ENCODE measurements at places on chromosomes 11 and 22.

GRCh38 chr22:22746963-22747933 is 102.8 kb downstream of the GGTLC2 start:
- DNase-seq = no peak

GRCh38 chr11:45732343-45732742 is 66.9 kb upstream of the CHST1 start:
- DNase-seq = no peak

DNA sequence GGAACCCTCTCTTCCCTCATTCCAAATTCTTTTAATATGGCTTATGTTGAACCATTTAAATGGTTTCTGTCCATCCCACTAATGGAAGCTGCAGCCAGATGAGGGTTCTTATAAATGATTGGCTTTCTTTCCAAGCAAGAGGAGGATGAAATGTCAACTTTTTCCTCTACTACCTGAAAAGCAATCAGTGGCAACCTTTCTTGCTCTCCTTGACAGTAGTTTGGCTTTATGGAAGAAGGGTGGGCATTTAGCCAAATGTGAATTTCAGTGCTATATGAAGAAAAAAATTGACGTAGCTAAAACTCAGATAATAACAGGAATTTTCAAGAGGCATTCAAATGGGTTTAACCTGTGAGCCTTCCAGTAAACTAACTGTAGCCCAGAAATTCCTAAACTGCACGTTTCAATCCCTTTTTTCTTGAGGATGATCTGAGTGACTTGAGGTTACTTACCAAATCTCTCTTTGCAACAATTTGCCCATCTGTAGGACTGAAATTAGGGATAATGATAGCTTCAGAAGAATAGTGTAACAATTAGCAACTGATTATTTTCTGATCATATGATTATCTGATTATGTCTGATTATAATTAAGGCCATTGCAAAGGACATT is 90.9 kb downstream of the EXT2 start:
- DNase-seq = no peak

DNA sequence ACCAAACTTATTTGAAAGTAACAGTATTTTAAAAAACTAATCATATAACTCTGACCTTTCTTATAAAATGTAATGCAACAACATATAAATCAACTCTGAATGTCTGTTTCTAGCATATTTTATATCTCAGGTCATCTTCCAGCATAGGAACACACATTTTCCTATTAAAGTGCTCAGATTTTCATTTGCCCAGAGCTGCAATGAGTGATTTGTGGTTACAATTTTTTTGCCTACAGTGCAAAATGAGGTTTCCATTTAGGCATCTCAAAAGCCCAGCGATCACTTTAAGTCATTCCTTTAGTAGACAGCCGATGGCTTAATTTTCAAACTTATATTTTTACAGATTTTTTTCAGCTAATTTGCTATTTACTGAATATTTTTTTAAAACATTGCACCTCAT is 1.0 kb downstream of the LYVE1 start:
- DNase-seq = no peak

DNA sequence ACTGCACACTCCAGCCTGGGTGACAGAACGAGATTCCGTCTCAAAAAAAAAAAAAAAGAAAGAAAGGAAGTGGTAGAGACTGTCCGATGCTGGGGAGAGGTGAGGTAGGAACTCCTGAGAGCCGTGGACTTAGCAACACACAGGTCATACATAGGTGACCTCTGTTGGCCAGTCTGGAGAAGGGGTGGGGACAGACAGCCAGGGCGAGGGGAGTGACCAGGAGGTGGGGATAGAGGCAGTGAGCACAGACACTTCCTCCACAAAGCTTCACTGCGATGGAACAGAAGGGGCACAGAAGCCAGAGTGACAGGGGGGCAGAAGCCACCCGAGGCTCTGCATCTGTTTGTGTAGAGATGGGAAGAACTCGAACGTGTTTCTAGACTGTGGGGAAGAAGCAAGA is 47.1 kb downstream of the MYH9 start:
- DNase-seq = no peak

GRCh38 chr11:61004180-61004611 is 32.7 kb downstream of the CD6 start:
- no peak for DNase-seq

DNA sequence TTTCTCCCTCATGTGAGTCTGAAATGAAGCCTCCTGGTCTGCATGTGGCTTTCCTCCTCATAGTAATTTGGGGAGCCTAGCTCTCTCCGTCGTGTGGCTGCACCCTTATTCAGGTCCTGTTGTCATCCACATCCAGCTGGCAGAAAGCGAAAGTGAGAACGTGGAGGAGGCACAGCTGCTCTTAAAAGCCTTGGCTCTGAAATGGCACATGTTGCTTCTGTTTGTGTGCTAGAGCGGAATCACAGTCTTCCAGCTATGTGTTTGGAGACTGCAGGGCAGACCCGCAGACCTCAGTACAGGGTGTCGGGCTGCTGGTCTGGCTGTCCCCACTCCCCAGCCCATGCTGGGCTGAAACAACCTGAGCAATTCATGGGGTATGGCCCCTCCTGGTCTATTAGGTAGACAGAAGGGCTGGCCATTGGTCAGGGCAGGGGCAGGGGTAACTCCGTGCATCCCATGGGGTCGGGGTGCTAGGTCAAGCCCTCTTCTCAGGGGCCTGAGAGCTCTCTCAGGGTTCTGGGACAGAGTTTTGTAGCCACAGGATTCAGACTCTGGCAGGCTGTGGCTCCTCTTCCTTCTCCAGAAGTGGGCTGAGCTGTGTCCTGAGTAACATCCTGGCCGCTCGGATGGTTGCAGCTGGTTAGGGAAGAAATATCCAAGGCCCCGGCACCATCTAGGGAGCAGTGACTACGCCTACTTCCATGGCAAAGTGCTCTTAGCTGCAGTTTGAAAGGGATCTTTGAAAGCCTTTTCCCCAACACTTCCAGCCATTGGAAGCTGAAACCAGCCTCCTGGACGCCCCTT is 50.6 kb downstream of the C11orf96 start:
- no peak for DNase-seq

GRCh38 chr11:19721176-19721575 is 8.5 kb downstream of the NAV2 start:
- no peak for DNase-seq

DNA sequence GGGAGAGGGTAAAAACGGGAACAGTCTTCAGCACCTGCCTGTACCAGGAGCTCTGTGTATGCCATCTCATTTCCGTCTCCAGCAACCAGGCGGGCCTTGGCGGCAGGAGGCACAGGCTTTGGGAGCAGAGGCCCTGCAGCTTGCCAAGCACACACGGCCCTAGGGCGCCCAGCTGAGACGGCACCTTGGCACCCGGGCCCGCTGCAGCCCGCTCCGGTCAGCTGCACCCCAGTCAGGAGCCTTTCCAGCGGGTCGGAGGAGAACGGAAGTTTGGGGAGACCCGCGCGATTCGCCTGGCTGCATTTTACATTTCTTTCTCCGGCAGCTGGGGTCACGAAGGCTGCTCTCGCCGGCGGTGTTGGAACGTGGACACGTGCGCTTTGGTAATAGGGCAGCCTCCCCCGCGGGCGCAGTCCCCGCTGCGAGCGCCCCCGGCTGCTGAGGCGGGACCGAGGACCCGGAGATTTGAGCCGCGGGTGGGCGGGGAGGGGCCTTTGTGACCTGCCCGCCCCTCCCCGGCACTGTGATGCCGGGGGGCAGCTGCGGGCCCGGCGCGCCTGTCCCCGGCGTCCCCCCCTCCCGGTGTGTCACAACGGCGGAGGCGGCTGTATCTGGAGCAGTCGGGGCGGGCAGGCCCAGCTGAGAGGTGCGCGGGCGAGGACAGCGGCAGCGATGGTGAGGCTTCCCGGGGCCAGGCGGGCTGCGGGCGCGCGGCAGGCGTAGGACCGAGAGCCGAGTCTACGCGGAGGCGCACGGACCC is at the start of gene TUBA8:
TSS of gene TUBA8 (plus strand) at position 616 of the 760 bp plus-strand sequence. CDS start at position 673, 57 bp downstream.
- peak; percentile 29 for DNase-seq

DNA sequence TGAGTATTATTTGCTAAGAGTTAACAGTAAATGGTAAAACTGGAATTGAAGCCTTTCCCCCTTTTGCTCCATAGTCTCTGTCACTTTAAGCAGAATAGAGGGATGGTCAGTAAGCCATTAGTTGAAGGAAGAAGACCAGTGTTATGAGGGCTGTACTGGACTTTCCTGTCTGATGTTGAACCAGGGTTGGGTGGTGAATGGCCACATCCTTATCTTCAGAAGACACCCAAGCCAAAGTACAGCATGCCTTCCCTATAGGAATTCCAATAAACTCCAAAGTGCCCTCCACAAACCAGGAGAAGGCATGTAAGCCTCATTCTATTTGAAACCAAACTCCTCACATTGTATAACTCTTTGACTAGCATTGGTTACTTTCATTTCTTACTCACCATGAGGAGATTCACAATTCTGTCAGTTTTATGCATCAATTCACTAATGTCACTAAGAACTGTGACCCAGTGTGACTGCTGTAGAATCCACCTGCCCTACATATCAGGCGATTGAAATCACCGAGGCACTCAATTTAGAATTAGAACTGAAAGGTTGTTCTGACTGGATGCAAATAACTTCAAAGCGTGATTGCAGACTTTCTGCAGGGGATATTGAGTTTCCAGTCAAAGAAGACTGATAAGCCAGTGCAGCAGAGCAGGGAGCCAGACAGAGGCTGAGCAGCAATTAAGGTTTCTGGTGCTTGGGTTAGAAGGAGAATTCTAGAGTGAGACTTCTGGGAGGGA is 107.1 kb upstream of the DDI1 start:
- DNase-seq = no peak

- DNase-seq = no peak
Observed at GRCh38 chr22:19035474-19036228, 86.6 kb downstream of the DGCR2 start.

GRCh38 chr22:48431014-48431413 is 1396.7 kb downstream of the BRD1 start:
- DNase-seq = no peak

- no peak for DNase-seq
Observed at GRCh38 chr11:34478845-34479663, 34.5 kb downstream of the ELF5 start.

DNA sequence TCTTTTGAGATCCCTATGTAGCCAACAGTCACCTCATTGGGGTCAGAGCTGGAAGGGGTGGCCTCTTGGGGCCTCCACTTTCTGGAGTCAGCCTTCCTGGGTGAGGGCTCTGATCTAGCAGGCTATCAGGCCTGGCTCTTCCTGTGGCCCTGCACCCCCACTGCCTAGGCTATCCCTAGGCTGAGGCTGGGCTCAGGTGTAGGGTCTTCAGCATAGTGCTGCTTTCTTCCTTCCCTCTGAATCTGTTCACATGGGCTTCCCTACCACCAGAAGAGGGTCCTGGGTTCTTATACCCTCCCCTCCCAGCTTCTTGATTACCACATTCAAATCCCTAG is 456 bp upstream of the SPI1 start:
- no peak for DNase-seq

- no peak for DNase-seq
Observed at GRCh38 chr11:1083621-1084551, 9.2 kb downstream of the MUC2 start.

DNA sequence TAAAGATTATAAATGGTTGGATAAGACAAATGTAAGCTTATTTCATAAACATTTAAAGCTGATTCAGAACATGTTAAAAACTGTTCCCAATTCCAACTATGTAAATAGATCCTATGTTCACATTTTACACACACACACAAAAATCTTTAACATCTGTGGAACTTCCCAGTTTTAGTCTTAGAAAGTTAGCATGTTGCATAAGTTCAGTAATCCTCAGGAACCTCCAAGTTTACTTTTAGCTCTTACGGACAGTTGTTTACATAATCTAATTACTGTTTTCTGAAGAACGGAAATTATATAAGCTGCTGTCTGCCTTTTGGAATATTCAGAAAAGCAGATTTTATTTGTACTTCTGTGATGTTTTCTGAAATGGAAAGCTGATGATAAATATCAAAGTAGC is 53.3 kb downstream of the PANX1 start:
- DNase-seq = no peak

DNA sequence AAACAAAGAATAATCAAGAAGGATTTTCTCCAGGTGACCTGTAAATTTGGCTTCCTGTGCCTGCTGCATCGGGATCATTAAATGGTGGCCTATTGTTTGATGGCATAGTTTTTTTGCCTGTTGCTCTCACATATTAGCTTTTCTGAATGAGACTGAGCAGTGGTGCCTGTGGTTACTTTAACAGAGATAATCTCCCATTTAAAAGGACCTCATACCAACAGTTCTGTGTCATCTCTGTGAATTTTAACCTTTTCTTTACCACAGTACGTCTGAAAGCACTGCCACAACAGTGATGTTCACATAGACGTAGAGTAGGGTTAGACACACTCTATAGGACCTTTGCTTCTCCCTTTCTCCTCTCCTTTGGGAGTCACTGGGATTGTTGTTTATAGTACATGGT is 22.9 kb upstream of the RCE1 start:
- no peak for DNase-seq

- no peak for DNase-seq
Observed at GRCh38 chr11:13304655-13305335, 27.2 kb downstream of the BMAL1 start.

DNA sequence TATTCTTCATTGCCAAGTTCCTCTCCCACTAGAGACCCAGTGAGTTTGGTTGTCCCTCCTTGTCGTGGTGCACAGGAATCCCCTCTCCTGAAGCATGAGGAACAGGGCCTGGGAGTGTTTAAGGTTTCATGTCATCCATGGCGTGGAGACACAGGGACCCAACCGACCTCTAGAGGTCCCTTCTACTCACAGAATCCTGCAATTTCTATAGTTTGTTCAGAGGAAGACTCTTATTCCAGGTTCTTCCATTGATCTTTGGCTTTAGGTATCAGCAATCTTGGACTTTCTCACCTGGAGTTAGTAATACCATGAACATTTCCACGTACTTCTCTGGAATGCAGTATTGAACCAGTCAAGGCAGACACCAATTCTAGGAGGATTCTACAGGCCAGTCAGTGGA is 548.2 kb downstream of the NTM start:
- DNase-seq = no peak

GRCh38 chr11:47426062-47426956 is at the start of gene PSMC3:
TSS of gene PSMC3 (minus strand) at chr11:47426439. CDS start at chr11:47426279, 160 bp downstream.
- DNase-seq = peak; percentile 99

DNA sequence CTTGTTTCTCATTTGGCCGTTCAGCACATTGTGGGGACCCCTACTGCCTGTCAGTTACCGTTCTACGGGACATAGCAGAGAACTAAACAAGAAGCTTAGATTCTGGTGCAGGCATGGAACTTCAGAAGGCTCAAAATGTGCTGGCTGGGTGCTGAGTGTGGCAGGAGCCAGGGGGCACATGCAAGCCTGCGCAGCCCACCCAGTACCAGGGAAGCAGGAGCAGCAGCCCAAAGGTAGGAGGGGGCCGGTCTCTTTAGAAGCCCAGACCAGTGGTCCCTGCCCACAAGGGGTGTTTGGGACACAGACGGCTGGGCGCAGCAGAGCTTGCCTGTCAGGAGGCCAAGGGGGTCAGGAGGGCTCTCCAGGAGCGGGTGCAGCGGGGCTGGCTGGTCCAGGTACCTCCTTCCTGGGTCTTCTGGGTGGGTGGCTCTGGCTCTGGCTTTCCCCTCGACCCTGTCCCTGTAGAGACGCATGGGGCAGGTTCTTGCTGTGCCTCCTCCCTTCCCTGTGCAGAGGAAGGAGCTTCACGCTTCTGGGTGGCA is 2.2 kb downstream of the PTDSS2 start:
- DNase-seq = no peak

Measured in stimulated activated naive CD8-positive, alpha-beta T cell treated with anti-CD3 and anti-CD28 coated beads, Interleukin-15, amount 100 ng/mL, for 72 hours (primary cell).